ENCODE measurements at places on chromosomes 11 and 22. TPM values are rescaled to one million over a fixed set of nuclear protein-coding genes. Genes with fewer than 3 reads are reported as not detected.

- H3K27ac ChIP-seq: no peak overlapping the region
- no peaks in the 10 kb centered on the region for H3K36me3 ChIP-seq
- H3K4me1 ChIP-seq: no peaks in the 10 kb centered on the region
Measured at GRCh38 chr11:79287952-79288351, 152.9 kb downstream of the TENM4 start.

- no peak overlapping the region for H3K4me3 ChIP-seq
- DNase-seq: peak; percentile 38
- H3K27me3 ChIP-seq: no peaks in the 10 kb centered on the region
- no peak overlapping the region for H3K27ac ChIP-seq
- no peaks in the 10 kb centered on the region for H3K36me3 ChIP-seq
Measured at GRCh38 chr11:78961247-78961646, 386.6 kb upstream of the NARS2 start.

GRCh38 chr11:126415128-126415527, 59.6 kb downstream of the ST3GAL4 start:
- no peaks in the 10 kb centered on the region for H3K27me3 ChIP-seq
- no peak overlapping the region for H3K4me3 ChIP-seq
- no peaks in the 10 kb centered on the region for H3K36me3 ChIP-seq
- peak; percentile 66 for DNase-seq
- H3K27ac ChIP-seq: peak overlapping the region; percentile 63
- H3K4me1 ChIP-seq: peaks cover 19% of the 10 kb centered on the region

DNA sequence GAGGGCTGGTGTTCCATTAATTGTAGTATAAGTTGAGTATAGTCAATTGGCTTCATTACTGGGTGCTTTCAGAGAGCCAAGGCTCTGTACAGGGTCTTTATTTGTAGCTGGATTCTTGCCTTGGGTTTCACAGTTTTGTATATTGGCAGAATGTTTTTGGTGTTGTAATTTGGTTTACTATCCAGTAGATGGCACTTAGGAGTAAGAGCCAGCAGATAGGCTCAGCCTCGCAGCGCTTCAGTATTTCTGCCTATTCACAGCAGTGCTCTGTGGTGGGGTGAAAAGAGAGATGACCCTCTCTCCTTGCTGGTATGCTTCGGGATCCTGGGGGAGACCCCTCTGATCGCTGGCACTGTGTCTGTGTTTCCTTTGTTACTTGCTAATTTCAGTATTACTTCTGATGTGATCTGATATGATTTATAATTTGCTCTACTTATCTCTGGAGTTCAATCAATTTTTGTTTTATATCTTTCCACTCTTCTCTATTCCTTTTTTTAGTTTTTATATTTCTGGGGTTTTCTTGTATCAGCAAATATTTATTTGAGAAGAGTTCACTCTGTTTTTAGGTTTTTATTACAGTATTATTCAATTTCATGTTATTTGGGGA, 52.2 kb downstream of the ANO5 start:
- H3K27me3 ChIP-seq: no peaks in the 10 kb centered on the region
- H3K27ac ChIP-seq: no peak overlapping the region
- DNase-seq: peak; percentile 58
- H3K36me3 ChIP-seq: no peaks in the 10 kb centered on the region
- no peaks in the 10 kb centered on the region for H3K4me1 ChIP-seq

DNA sequence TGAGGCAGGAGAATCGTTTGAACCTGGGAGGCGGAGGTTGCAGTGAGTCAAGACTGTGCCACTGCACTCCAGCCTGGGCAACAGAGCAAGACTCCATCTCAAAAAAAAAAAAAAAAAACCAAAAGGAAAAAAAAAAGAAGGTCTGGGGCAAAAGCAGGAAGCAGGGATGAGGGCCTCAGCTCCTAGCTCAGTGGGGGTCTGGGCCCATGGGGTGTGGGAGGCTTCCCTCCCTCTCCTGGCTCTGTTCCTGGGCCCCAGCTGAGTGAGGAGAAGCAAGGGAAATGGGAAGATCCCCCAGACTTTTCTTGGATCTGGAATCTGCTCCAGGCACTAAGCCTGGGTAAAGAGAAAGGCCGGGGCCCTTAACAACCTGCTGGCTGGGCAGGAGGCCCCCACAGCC, 8.9 kb downstream of the CHRM1 start:
- no peak for DNase-seq
- peaks cover 24% of the 10 kb centered on the region for H3K4me1 ChIP-seq
- no peak overlapping the region for H3K4me3 ChIP-seq

DNA sequence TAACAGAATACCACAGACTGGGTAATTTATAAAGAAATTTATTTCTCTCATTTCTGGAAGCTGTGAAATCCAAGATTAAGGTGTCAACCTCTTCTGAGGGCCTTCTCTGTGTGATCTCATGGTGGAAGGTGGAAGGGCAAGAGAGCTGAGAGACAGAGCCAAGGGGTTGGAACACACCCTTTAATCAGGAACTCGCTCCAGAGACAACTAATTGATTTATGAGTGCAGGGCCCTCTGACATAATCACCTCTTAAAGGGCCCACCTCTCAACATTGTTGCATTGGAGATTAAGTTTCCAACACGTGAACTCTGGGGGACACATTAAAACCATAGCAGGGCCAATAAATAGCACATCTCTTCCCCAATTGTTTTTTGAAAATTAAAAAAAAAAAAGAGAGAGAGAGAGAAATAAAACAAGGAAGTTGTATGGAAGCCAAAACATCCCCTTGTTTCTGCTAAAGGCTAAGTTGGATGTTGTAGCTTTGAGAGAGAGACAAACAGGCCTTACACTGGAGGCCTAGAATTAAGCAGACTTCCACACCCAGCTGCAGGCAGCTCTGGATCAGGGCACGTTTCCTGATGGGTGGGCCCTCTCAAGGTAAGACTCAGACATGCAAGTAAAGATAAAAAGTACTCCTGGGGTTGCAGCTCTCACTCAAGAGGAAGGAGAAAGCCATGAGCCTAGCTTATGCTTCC, 64.1 kb upstream of the BIRC3 start:
- peaks cover 9% of the 10 kb centered on the region for H3K4me1 ChIP-seq
- no peaks in the 10 kb centered on the region for H3K27me3 ChIP-seq
- no peaks in the 10 kb centered on the region for H3K36me3 ChIP-seq
- H3K4me3 ChIP-seq: no peak overlapping the region
- H3K27ac ChIP-seq: no peak overlapping the region

DNA sequence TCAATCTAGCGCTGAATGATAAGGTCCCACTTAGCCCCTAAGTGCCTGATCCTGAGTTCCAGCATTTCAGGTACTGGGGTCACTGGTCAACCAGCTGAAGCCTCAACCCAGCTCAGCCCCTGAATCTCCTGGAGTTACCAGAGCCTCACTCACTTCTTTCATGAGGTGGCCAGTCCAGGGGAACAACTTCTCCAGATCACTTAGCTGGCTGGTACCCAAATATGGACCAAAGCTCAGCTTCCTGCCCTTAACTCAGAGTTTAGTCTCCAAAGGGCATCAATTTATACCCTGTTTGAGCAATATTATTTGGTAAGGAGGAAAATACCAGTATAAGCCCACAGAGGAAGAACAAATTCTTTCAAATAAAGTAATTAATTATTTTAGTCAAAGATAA, 105.6 kb downstream of the SLC1A2 start:
- H3K27ac ChIP-seq: no peak overlapping the region
- peaks cover 20% of the 10 kb centered on the region for H3K4me1 ChIP-seq

GRCh38 chr11:110852921-110853490, 140.8 kb upstream of the ARHGAP20 start:
- H3K4me1 ChIP-seq: no peaks in the 10 kb centered on the region
- H3K27me3 ChIP-seq: no peaks in the 10 kb centered on the region
- H3K27ac ChIP-seq: no peak overlapping the region
- no peaks in the 10 kb centered on the region for H3K36me3 ChIP-seq
- DNase-seq: no peak

- no peaks in the 10 kb centered on the region for H3K36me3 ChIP-seq
- H3K27me3 ChIP-seq: no peaks in the 10 kb centered on the region
- no peak overlapping the region for H3K4me3 ChIP-seq
- peaks cover 2% of the 10 kb centered on the region for H3K4me1 ChIP-seq
- H3K27ac ChIP-seq: no peak overlapping the region
Measured at GRCh38 chr22:35462498-35463230, 62.7 kb downstream of the MCM5 start.

DNA sequence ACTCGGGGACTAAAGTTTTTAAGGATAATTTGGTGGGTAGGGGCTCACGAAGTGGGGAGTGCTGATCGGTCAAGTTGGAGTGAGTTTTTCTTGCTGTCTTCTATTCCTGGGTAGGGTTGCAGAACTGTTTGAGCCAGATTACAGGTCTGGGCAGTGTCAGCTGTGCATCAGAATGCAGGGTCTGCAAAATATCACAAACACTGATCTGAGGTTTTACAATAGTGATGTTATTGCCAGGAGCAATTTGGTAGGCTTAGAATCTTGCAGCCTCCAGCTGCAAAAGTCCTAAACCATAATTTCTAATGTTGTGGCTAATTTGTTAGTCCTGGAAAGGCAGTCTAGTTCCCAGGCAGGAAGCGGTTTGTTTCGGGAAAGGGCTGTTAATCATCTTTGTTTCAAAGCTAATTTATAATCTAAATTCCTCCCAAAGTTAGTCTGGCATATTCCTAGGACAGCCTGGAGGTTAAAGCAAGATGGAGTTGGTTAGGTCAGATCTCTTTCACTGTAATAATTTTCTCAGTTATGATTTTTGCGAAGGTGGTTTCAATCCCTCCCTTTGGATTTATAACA, 39.7 kb upstream of the CALCA start:
- no peaks in the 10 kb centered on the region for H3K27me3 ChIP-seq
- no peak overlapping the region for H3K27ac ChIP-seq
- no peak overlapping the region for H3K4me3 ChIP-seq
- H3K4me1 ChIP-seq: no peaks in the 10 kb centered on the region

GRCh38 chr22:40014667-40015248, 20.0 kb downstream of the FAM83F start:
- no peak overlapping the region for H3K4me3 ChIP-seq
- DNase-seq: no peak
- peaks cover 1% of the 10 kb centered on the region for H3K36me3 ChIP-seq
- no peak overlapping the region for H3K27ac ChIP-seq

GRCh38 chr11:14975252-14975587, 3.1 kb upstream of the CALCA start:
- H3K4me1 ChIP-seq: peaks cover 40% of the 10 kb centered on the region
- DNase-seq: no peak
- H3K36me3 ChIP-seq: no peaks in the 10 kb centered on the region
- H3K27ac ChIP-seq: no peak overlapping the region
- H3K27me3 ChIP-seq: no peaks in the 10 kb centered on the region
- no peak overlapping the region for H3K4me3 ChIP-seq

GRCh38 chr11:118841469-118842242, 42.0 kb upstream of the CXCR5 start:
- H3K4me1 ChIP-seq: no peaks in the 10 kb centered on the region
- H3K27me3 ChIP-seq: no peaks in the 10 kb centered on the region
- no peak overlapping the region for H3K27ac ChIP-seq
- H3K4me3 ChIP-seq: no peak overlapping the region

DNA sequence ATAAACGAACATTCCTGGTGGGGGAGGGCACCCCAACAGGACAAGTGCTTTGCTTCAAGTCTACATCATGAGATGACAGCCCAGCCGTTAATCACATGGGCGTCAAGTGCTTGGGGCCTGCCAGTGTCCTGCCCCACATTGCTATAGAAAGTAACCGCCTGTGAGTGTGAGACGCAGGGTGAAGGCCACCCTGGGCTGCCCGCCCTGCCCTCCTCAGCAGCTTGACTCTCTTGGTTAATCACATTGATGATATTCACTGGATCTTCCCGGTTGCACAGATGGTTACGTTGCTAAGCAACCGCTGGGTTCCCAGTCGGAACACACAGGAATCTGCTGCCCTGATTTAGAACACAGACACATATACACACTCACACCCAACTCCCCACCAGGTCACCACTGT, 79.3 kb downstream of the CTTN start:
- H3K4me1 ChIP-seq: no peaks in the 10 kb centered on the region
- no peak overlapping the region for H3K4me3 ChIP-seq
- no peaks in the 10 kb centered on the region for H3K27me3 ChIP-seq
- no peak for DNase-seq
- H3K36me3 ChIP-seq: peaks cover 4% of the 10 kb centered on the region

GRCh38 chr22:32340411-32340810, 17.3 kb upstream of the RFPL3 start:
- H3K27ac ChIP-seq: no peak overlapping the region
- no peak for DNase-seq
- no peaks in the 10 kb centered on the region for H3K4me1 ChIP-seq
- no peak overlapping the region for H3K4me3 ChIP-seq
- no peaks in the 10 kb centered on the region for H3K27me3 ChIP-seq

- H3K36me3 ChIP-seq: no peaks in the 10 kb centered on the region
- no peaks in the 10 kb centered on the region for H3K27me3 ChIP-seq
- no peak overlapping the region for H3K27ac ChIP-seq
- H3K4me1 ChIP-seq: no peaks in the 10 kb centered on the region
- DNase-seq: no peak
Measured at GRCh38 chr11:92595052-92595451, 370.4 kb downstream of the FAT3 start.

GRCh38 chr11:440065-441042, 1.5 kb downstream of the ANO9 start:
- no peak overlapping the region for H3K4me3 ChIP-seq
- no peaks in the 10 kb centered on the region for H3K36me3 ChIP-seq
- no peak for DNase-seq
- peaks cover 20% of the 10 kb centered on the region for H3K4me1 ChIP-seq
- no peak overlapping the region for H3K27ac ChIP-seq

DNA sequence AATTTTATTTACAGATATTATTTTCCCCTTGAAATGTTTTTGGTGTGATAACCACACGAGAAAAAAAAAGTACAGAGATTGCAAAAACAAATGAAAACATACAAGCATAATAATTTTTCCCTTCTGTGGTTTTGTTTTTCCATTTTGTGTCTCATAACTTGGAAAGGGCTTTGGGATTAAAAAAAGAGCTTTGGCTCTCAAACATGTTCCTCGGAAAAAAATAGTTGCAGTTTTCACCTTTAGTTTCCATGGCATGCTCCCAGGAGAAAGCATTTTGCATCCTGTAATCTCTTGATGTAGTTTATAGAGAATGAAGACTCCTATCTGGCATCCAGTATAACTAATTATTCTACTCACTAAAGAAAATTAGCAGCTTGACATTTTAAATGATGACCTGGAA, 362.1 kb upstream of the PDGFD start:
- no peak overlapping the region for H3K27ac ChIP-seq
- DNase-seq: no peak
- no peak overlapping the region for H3K4me3 ChIP-seq
- H3K27me3 ChIP-seq: no peaks in the 10 kb centered on the region
- H3K4me1 ChIP-seq: peaks cover 24% of the 10 kb centered on the region

DNA sequence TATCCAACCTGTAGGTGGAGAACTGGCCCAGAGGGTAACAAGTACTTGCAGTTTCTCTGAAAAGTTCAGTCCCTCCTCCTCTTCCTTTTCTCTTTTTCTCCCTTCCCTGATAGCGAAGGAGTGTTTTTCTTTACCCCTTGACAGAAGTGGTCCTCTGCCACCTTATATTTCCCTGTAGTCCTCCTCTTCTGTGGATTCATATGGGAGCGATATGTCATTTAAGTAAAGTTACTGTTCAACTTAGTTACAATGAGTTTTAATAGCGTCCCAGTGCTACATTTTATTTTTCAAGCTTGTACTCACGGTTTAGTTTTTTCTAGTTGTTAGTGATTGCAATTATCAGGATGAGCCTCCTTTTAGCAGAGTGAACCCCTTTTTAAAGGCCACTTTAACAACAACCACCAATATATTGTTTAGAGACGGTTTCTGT, 1.4 kb downstream of the PCF11 start:
- H3K27me3 ChIP-seq: no peaks in the 10 kb centered on the region
- DNase-seq: no peak
- peak overlapping the region; percentile 91 for H3K4me3 ChIP-seq
- no peaks in the 10 kb centered on the region for H3K36me3 ChIP-seq
- H3K4me1 ChIP-seq: peaks cover 42% of the 10 kb centered on the region

TRIM22 gene
- 18.9 TPM for total RNA-seq

FAM180B gene
- not detected for total RNA-seq

UBE2L6 gene
- total RNA-seq: 7.9 TPM

STK33 gene
- total RNA-seq: 7.3 TPM

CHRM1 gene
- not detected for total RNA-seq

OR8B12 gene
- total RNA-seq: not detected

ZBTB3 gene
- 3.9 TPM for total RNA-seq
